Central memory CD4-positive, alpha-beta T cell (primary cell): ENCODE measurements at places on chromosomes 1 and 21.

DNA sequence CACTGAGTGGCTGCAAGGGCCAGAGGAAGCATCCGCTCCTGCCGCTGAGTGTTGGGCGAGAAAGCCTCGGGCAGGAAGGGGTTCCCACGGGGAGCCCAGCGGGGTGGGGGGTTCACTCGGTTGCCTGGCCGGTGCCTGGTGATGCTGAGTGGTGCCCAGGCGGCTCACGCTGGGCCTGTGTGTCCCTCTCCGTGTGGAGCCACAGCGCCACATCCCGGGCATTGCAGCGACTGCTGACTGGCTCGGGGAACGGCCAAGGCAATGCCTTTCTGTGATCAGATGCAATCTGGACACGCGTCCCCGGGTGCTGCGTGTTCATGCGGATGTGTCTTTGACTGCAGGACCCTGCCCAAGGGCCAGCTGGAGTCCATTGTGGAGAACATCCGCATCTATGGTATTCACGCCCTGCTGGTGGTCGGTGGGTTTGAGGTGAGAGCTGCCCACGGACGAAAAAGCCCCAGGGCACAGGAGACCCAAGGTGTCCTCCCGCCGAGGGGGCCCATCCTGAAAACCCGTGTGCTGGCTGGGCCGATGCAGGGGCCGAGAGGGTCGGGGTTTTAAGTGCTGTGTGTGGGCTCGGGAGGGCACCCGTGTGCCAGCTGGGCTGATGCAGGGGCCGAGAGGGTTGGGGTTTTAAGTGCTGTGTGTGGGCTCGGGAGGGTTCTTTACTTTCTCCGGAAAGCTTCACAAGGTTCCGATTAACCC is 16.4 kb downstream of the CFAP410 start:
- DNase-seq, result no peak

DNA sequence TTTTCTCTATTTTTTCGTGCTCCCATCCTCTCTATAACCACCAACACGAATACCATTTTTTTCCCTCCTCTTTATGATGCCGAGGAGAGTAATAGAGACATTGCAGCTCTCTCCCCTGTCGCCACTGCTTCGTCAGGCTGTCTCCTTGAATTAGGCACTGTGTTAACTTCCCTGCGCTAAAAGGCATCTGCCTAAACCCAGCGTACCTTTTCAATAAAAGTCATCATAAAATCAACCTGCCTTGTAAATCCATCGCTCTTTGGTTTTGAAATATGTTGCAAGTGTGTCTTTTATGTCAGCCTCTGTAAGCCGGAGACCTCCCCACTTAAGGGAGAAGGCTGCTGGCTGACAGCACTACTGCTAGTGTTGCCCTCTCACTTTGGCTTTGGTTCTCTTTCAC is 8.7 kb downstream of the RNF220 start:
- DNase-seq, result no peak

- peak; percentile 83 for DNase-seq
Observed at GRCh38 chr1:6358757-6359201, 34.8 kb downstream of the ACOT7 start.

GRCh38 chr21:37367703-37368540 is 1.3 kb downstream of the DYRK1A start:
- peak; percentile 22 for DNase-seq

DNA sequence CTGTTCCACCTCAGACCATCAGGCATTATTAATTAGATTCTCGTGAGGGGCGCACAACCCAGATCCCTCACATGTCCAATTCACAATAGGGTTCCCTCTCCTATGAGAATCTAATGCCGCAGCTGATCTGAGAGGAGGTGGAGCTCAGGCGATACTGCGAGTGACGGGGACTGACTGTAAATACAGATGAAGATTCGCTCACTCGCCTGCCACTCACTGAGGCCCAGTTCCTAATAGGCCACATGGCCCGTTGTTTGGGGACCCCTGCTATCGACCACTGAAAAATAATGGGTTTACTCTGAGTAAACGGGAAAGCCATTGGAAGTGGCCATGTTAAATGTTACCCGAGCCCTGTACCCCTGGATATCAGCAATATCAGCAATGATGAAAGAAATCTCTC is 65.9 kb downstream of the GRIK1 start:
- DNase-seq, result no peak

GRCh38 chr1:6591222-6591621 is 11.4 kb downstream of the ZBTB48 start:
- no peak for DNase-seq

- no peak for DNase-seq
Observed at GRCh38 chr1:6581561-6582305, 1.9 kb downstream of the ZBTB48 start.

DNA sequence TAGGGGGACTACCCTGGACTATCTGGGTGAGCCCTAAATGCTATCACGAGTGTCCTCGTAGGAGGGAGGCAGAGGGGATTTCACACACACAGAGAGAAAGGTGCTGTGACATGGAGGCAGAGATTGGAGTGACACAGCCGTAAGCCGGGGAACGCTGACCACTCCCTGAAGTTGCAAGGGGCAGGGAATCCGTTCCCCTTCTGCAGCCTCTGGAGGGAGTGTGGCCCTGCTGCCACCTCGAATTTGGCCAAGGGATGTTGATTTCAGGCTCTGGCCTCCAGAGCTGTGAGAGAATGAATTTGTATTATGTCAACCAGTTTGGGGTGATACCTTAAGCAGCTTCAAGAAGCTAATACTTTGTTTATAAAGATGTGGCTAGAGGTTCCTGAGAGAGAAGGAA is 137.7 kb downstream of the ACTL8 start:
- DNase-seq, result no peak

DNA sequence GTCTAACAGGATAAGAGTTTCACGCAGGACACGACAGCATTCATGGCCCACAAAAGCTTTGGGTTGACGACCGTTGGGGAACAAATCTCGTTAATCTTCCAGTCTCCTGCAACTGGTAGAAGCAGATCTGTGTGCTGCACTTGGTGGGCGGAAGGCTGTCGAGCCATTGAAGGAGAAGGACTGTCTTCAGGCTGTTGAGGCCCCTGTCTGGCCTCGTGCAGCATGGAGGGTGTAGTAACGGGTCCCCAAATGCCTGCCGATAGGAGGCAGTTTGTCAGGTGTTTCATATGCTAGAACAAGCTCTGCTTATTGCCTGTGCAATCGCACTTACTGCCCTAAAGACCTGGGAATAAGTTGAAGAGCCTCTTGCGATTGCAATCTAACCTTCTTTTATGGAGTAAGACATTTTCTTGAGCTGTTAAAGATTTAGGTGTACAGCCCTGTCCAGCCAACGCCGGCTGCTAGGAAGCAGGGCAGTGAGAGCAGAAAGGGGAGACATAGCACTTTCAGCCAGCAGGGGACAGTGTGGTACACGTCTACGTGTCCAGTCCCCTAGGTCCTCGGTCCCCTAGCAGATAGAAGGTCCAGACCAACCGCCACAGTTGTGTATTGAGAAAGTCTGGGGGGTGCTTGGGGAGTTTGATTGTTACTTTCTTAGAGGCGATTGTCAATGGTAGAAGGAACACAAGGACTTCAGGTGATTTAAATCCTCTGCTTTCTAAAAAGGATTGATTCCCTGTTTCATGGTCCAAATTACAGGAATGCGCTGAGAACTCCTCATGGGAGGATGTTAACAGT is 102.3 kb upstream of the TMPRSS2 start:
- no peak for DNase-seq

DNA sequence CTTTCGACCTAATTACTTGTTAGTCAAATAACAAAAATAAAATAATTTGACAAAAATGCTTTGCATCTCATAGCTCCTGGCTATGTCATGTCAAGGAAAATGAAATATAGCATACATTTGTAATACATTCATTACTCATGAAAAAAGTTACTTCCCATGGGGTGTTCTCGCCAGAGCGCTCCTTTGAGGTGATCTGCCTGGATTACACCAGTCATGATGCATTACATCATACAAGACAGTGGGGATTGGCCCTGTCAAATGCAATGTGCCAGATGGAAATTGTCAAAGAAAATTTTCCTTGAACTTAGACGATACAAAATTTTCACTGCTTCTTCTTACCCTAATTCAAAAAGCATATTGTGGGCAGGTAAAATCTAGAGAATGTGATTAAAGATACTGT is 215.6 kb upstream of the B3GALT2 start:
- no peak for DNase-seq

DNA sequence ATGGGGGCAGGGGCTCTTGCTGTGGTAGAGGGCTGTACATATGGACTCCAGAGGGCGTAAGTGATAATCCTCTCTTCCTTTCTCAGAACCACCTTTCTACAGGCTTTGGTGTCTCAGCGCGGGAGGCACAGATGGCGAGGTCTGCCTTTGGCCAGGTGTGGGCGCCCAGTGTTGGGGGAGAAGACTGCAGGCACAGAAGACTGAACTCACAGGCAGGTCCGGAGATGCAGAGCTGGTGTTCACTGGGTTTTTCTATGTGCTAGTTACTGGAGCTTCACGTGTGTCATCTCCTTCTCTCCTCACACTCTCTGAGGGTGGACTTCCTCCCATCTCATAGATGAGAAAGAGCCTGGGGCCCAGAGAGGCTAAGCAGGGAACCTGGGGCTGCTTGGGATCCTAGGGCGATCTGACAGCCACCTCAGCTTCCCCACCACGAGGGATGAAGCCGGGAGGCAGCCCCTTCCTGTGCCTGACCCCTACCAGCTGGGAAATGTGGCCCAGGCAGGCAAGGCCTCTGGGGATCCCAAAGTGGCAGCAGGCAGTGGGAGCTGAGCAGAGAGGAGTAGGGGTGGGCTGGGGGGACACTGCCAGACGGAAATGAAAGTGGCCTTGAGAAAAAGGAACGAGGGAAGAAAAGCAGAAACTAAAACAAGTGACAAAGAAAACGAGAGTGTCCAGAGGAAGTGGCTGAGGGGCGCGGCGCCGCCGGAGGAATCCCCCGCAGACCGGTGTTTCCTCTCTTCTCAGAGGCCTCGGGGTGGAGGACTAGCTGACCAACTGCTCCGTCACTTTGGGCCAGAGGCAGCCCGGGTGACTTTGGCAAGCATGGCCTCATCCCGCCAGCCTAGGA is 191.6 kb downstream of the HIVEP3 start:
- DNase-seq, result no peak

DNA sequence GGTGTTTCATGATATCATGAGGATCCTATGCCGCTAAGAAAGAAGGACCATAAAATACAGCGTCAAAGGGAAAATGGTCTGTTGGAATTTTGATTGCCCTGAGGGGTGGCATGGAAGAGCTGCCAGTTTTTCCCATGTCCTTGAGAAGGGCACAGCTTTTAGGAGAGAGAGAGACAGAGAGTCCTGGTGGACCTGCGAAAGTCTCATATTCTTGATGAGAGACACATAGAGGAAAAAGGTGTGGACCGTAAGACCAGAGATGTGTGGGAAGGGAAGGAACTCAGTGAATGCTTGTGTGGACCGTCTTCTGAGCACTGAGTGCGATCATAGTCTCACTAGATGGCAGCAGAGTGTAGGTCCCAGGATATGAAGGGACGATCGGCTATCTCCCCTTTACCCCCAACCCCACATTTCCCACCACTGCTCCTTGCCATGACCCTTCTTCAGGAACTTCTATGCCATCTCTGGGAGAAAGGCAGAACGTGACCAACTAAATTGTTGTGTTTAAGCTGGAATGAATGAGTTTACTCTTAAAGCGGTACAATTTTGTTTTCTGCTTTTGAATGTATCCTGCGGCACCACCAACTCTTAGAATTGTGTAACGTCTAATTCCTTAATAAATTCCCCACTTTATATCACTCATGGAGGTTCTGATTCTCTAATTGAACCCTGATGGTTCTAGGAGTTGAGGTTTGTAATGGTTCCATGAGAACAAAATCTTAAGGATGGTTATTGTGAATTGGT is 117.7 kb downstream of the CTH start:
- DNase-seq, result no peak

DNA sequence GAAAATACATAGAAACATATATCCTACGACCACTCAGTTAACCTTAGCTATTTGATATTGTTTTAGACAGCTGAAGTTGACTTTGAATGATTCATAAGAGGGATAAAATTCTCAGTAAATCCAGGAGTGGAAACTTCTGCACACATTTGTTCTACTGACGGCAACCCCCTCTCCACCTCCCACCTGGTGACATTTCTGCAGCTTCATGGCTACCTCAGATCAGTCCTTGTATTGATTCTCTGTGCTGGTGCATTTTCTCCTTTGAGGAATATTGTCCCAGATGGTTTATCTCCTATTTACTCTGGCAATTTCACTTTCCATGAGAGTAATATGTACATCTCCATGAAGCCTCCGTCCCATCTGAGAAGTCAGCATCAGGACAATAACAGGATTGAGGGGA is 57.7 kb upstream of the COA6 start:
- DNase-seq, result no peak

DNA sequence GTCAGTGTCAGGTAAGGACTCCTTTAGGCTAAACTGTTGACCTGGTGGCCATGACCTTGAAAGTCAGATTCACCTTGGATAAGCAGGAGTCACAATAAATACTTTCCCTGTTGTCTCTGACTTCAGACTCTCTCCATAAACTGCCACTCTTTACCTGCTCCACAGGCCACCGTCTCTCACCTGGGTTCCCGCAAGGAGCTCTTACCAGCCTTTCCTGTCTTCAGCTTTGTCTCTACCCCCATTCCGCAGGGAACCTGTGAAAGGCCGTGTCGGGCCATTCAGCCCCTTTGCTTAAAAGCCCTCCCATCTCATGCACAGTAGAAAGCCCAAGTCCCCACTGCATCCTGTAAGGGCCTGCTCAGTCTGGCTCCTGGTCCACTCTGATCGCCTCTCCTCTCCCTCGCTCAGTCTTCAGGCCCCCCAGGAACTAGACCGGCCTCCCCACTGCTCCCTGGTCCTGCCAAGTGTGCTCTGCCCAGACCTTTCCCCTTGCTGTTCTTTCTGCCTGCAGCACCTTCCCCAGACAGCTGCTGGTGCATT is 79.5 kb downstream of the ACTL8 start:
- DNase-seq, result no peak
